ENCODE measurements at places on chromosomes 16 and 17. TPM values are rescaled to one million over a fixed set of nuclear protein-coding genes. Genes with fewer than 3 reads are reported as not detected.
A peak's percentile ranks its signal among the peaks of the same experiment; 100 is the strongest.

Gene LYRM9
- total RNA-seq = 7.8 TPM

Gene CCL17
- total RNA-seq = not detected

Gene ARL5C
- total RNA-seq = not detected

Gene TMEM114
- total RNA-seq = not detected

Gene ORC6
- total RNA-seq = 1.6 TPM

Gene CCL13
- total RNA-seq = 5.4 TPM

Gene BCL6B
- 16.4 TPM for total RNA-seq

Gene ATP2A3
- total RNA-seq = 28.7 TPM

Gene FADS6
- total RNA-seq = not detected

Gene HBZ
- not detected for total RNA-seq

Gene KRT27
- not detected for total RNA-seq

DNA sequence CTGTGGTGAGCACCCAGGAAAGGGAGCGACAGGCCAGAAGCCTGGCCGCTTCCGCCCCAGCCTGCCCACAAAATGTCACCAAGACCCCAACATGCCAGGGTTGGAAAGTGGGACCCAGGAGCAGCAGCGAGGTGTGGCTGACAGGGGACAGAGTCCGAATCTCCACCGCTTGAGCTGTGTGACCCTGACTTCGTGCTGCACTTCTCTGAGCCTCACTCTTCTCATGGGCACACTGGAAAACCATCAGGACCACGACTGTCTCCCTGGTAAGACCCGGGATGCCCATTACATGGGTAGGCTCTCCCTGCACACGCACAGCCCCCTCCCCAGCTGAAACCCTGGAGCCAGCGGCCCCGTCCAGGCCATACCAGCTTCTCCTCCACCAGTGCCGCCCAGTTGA, 34.9 kb downstream of the PPL start:
- no peaks in the 10 kb centered on the region for H3K27me3 ChIP-seq
- H3K4me1 ChIP-seq = no peaks in the 10 kb centered on the region
- no peak overlapping the region for H3K27ac ChIP-seq
- no peaks in the 10 kb centered on the region for H3K36me3 ChIP-seq

DNA sequence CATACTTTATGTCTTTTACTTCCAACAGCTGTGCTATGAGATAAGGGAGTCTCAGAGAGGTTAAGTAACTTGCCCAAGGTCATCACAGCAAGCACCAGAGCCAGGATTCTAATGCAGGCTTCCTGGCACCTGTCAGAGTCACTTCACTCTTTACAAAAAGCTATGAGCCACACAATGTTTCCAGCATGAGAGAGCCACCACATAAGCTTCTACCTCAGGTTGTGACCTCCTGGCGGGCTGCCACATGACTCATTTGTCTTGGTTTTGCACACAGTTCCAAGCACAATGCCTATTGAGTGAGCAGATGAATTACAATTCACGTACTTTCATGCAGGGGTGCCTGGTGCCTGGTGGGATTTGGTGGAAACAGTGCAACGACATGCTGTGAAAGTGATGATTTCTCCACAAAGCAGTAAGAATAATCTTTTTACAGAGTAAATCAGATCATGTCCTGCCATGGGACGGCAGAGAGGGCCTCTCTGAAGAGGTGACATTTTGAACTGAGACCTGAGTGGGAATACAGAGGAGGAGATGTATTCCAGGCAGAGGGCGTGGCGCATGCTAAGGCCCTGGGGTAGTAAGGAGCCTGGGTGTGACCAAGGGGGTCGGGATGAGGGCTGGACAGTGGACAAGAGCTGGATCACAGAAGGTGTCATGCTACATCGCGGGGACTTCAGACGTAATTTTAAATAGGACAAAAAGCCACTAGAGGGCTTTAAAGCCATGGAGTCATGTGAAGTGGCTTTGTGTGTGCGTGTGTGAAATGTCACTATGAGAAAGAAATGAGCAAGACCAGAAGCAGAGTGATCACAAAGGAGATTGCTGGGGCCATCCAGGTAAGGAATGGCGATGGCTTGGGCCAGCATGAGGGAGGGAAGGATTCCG, 53.4 kb downstream of the CACNG3 start:
- H3K4me1 ChIP-seq = no peaks in the 10 kb centered on the region
- H3K27me3 ChIP-seq = no peaks in the 10 kb centered on the region
- DNase-seq = no peak
- H3K36me3 ChIP-seq = no peaks in the 10 kb centered on the region
- H3K27ac ChIP-seq = no peak overlapping the region
- no peak overlapping the region for H3K4me3 ChIP-seq

DNA sequence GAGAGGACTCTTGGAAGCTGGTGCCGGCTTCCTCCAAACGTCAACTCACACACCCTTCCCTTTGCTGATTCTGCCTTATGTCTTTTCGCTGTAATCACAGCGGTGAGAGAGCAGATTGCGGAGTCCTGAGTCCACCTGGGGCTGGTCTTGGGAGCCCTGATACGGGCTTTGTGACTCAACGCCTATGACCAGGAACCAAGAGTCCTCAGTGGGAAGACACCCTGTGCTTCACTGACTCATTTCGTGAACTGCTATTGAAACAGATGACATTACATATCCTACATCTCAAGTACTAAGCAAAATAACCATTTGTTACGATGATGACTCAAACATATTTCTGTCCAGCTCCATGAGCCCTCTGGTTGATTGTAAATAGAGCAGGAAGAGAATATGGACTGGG, 90.7 kb upstream of the CREBBP start:
- DNase-seq = no peak
- no peaks in the 10 kb centered on the region for H3K36me3 ChIP-seq
- H3K27me3 ChIP-seq = no peaks in the 10 kb centered on the region

- H3K36me3 ChIP-seq = peaks cover 2% of the 10 kb centered on the region
- no peak overlapping the region for H3K4me3 ChIP-seq
- H3K27me3 ChIP-seq = no peaks in the 10 kb centered on the region
- H3K4me1 ChIP-seq = peaks cover 6% of the 10 kb centered on the region
Measured at GRCh38 chr17:17900615-17901520, 64.1 kb upstream of the SREBF1 start.

- no peaks in the 10 kb centered on the region for H3K4me1 ChIP-seq
- H3K4me3 ChIP-seq = no peak overlapping the region
- H3K27ac ChIP-seq = no peak overlapping the region
- no peak for DNase-seq
- H3K36me3 ChIP-seq = no peaks in the 10 kb centered on the region
Measured at GRCh38 chr16:56116577-56116964, 74.7 kb upstream of the GNAO1 start.

GRCh38 chr17:2805961-2806360, 9.7 kb downstream of the RAP1GAP2 start:
- no peak overlapping the region for H3K27ac ChIP-seq
- H3K36me3 ChIP-seq = no peaks in the 10 kb centered on the region
- DNase-seq = no peak
- H3K4me3 ChIP-seq = no peak overlapping the region
- no peaks in the 10 kb centered on the region for H3K4me1 ChIP-seq
- H3K27me3 ChIP-seq = no peaks in the 10 kb centered on the region

DNA sequence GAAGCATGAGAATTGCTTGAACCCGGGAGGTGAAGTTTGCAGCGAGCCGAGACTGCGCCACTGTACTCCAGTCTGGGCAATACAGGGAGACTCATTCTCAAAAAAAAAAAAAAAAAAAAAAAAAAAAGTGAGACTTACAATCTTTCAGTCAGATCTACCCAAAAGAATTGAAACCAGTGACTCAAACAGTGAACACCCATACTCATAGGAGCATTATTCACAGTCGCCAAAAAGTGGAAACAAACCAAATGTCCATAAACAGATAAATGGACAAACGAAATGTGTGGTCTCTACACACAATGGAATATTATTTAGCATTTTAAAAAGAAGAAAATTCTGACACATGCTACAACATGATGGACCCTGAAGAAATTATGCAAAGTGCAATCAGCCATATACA, 9.1 kb upstream of the SCNN1B start:
- no peaks in the 10 kb centered on the region for H3K27me3 ChIP-seq
- H3K4me3 ChIP-seq = no peak overlapping the region
- no peak for DNase-seq
- H3K27ac ChIP-seq = no peak overlapping the region

- H3K36me3 ChIP-seq = no peaks in the 10 kb centered on the region
- H3K27ac ChIP-seq = peak overlapping the region; percentile 49
- peak overlapping the region; percentile 21 for H3K4me3 ChIP-seq
- no peaks in the 10 kb centered on the region for H3K27me3 ChIP-seq
Measured at GRCh38 chr17:68514831-68515635, 2.8 kb downstream of the PRKAR1A start.

DNA sequence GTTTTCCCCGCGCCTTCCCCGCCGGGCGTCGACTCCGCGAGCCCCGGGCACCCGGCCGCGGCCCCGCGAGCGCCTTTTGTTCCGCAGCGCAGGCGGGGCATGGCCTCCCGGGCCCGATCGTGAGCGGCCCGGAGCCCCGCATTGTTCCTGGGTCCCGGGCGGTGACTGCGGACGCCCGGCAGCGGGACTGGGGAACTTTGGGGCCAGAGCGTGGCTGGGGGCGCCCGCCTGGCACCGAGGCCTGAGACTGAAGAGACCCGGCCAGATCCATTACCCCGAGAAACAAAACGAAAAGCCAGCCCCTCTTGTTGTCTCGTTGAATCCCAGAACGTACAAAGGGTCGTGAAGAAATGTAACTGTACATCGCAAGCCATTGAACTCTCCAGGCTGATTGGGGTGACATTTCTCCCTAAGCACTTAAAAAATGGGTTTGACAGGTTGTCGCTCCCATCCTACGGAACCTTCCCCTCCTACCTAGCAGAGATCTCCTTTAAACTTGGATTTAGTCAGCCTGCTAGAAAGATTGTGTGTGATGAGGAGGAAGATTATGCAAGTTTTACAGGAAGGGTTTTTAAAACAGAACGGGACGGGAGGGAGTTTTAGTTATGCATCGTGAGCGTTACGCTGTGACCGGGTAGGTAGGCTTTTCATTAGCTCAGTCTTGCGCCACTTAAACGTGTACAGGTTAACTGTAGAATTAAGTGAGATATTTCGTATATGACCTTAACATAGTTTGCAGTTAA, 825 bp downstream of the METTL9 start:
- DNase-seq = no peak
- peak overlapping the region; percentile 59 for H3K27ac ChIP-seq
- no peaks in the 10 kb centered on the region for H3K27me3 ChIP-seq

DNA sequence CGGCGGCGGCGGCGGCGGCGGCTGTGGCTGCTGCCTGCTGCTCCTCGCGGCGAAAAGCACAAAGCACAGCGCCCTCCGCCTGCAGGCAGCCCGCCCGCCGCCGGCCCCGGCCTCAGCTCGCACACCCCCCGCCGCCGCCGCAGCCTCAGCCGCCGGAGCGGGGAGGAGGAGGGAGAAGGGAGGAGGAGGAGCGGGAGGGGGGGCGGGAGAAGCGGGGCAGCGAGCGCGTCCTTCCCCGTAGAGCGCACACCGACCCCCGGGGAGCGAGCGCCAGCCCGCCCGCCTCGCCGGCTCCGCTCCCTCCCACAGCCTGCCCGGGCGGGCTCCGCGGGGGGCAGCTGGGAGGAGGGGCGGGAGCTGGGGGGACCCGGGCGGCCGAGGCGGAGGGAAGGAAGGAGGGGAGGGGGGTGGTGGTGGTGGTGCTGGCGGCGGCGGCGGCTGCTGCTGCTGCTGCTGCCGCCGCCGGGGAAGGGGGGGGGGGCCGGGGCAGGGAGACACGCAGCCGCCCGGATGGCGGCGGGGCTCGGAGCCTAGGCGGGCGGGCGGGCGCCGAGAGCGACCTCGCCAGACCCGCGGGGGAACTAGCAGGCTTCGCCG, at the start of gene UBTF:
UBTF (minus strand) TSS at position 60 of the 597 bp plus-strand sequence. CDS start 1,446 bp downstream, outside the sequence.
- DNase-seq = peak; percentile 86
- peaks cover 5% of the 10 kb centered on the region for H3K36me3 ChIP-seq
- peak within 1 kb of the TSS; percentile 98 for H3K4me3 ChIP-seq

DNA sequence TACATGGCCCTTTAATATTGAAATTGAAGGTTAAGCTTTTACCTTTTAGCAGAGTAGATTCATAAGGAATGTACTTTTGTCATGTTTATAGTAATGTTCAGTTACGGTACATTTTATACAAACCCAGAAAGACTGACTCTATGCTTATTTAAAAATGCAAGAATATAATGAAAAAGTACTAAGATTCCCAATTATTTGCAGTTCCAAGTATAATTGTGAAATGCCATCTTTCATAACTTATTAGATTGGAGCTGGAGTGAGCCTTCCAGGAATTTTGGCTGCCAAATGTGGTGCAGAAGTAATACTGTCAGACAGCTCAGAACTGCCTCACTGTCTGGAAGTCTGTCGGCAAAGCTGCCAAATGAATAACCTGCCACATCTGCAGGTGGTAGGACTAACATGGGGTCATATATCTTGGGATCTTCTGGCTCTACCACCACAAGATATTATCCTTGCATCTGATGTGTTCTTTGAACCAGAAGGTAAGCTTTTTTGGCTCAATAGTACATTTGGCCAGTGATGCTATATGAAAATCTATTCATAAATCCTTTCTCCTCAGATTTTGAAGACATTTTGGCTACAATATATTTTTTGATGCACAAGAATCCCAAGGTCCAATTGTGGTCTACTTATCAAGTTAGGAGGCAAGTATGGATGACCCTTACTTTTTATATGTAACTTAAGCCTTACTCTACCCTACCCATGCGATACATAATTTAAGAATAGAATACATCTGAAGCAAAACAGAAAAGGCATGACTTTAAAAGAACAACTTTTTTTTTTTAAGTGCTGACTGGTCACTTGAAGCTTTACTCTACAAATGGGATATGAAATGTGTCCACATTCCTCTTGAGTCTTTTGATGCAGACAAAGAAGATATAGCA, 4.2 kb downstream of the SRSF2 start:
- H3K36me3 ChIP-seq = peaks cover 3% of the 10 kb centered on the region
- H3K4me3 ChIP-seq = no peak overlapping the region
- peaks cover 3% of the 10 kb centered on the region for H3K4me1 ChIP-seq
- H3K27ac ChIP-seq = no peak overlapping the region
- no peak for DNase-seq

- DNase-seq = no peak
- H3K4me1 ChIP-seq = no peaks in the 10 kb centered on the region
- H3K27ac ChIP-seq = peak overlapping the region; percentile 40
- no peaks in the 10 kb centered on the region for H3K27me3 ChIP-seq
- no peak overlapping the region for H3K4me3 ChIP-seq
- no peaks in the 10 kb centered on the region for H3K36me3 ChIP-seq
Measured at GRCh38 chr17:550463-551180, 164.0 kb downstream of the VPS53 start.

DNA sequence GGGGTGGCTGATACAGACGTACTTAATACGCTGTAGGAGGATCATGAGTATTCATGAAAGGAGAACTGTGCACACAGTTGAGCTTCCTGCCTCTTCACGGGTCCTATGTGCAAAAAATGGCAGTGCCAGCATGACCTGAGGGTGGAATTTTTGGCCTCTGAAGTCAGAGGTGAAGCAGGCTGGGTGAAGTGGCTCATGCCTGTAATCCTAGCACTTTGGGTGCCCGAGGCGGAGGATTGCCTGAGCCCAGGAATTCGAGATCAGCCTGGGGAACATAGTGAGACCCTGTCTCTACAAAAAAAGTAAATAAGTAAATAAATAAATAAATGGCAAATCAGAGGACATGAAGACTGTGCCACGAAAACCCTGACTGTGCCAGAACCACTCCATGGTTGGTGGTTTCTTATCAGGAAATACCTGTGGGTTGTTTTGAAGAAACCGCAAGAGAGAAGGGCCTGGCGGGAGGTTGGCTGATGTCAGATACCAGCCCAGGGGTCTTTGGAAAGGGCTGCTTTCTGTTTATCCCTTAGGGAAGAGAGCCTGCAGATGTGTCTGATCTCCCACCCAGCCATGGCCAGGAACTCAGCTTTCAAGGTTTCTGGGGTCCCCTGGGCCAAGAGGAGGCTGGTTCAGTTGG, 3.4 kb downstream of the ASPSCR1 start:
- H3K36me3 ChIP-seq = no peaks in the 10 kb centered on the region
- DNase-seq = no peak
- no peak overlapping the region for H3K4me3 ChIP-seq
- no peaks in the 10 kb centered on the region for H3K4me1 ChIP-seq

Measured in aorta (tissue), 5 donors.